ENCODE measurements at places on chromosomes 3 and 15.
A peak's percentile ranks its signal among the peaks of the same experiment; 100 is the strongest.

- H3K4me3 ChIP-seq: no peak overlapping the region
- no peaks in the 10 kb centered on the region for H3K27me3 ChIP-seq
- no peaks in the 10 kb centered on the region for H3K36me3 ChIP-seq
- peaks cover 3% of the 10 kb centered on the region for H3K4me1 ChIP-seq
Observed at GRCh38 chr3:124686028-124686670, 44.1 kb upstream of the UMPS start.

GRCh38 chr3:61914276-61914675 is 352.9 kb downstream of the PTPRG start:
- no peaks in the 10 kb centered on the region for H3K36me3 ChIP-seq
- no peaks in the 10 kb centered on the region for H3K27me3 ChIP-seq
- no peak for DNase-seq
- H3K4me3 ChIP-seq: no peak overlapping the region

DNA sequence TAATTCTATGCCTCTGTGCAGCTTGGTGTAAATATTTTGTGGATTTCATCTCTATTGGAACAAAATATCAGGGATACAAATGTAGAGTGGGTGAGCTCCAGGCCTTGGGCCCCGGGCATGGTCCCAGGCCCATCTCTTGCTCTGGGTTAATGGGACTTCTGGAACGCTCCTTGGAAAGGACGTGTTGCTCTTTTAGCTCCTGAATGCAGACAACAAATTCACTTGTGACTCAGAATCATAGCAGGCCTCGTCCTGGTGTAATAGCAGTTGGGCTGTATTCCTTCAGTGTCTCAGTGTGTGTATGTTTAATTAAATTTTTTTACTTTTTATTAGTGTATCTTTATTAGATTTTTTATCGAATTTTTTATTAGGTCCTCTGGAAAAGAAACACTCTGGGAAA is 266.7 kb upstream of the C2CD4B start:
- no peak overlapping the region for H3K27ac ChIP-seq
- H3K4me1 ChIP-seq: no peaks in the 10 kb centered on the region
- H3K36me3 ChIP-seq: no peaks in the 10 kb centered on the region
- no peak overlapping the region for H3K4me3 ChIP-seq
- no peak for DNase-seq

DNA sequence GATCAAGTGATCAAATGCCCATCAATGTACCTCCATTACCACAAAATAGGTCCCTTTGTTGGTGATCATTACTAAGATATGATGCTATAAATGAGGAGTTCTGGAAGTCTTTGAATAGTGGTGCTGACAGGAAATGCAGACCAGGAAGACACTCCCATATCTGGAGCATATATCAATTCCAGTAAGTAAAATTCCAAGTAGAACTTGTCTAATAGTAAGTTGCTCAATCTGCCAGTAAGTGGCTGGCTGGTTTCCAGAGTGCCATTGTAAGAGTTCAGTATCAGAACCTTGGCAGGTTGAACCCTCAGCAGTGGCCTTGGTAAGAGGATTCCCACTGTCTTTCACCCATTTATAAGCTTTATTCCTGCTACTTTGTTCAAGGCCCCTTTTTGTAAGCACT is 379.9 kb upstream of the RBMS3 start:
- no peak for DNase-seq
- H3K4me1 ChIP-seq: no peaks in the 10 kb centered on the region
- no peak overlapping the region for H3K27ac ChIP-seq

DNA sequence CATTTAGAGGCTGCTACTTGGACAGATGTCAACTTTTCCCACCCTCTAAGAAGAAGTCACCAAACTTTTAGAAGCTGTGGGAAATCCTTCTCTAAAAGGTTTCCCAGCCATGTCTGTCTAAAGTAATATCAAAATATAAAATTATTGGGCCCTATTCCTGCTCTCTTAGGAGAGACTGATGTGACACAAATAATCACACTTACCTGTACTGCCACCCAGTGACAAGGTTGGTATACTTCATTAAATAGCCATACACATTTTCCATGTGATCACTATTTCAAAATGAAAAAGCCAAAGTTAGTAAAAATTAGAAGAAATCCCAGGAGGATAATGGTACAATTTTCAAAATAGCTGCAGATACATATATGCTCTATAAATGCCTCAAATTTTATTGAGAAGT is 12.6 kb downstream of the OSBPL11 start:
- no peak overlapping the region for H3K4me3 ChIP-seq
- peaks cover 7% of the 10 kb centered on the region for H3K36me3 ChIP-seq
- no peak overlapping the region for H3K27ac ChIP-seq
- no peak for DNase-seq

GRCh38 chr3:125358923-125359322 is 16.2 kb downstream of the ZNF148 start:
- no peaks in the 10 kb centered on the region for H3K36me3 ChIP-seq
- H3K4me3 ChIP-seq: no peak overlapping the region
- no peaks in the 10 kb centered on the region for H3K27me3 ChIP-seq

DNA sequence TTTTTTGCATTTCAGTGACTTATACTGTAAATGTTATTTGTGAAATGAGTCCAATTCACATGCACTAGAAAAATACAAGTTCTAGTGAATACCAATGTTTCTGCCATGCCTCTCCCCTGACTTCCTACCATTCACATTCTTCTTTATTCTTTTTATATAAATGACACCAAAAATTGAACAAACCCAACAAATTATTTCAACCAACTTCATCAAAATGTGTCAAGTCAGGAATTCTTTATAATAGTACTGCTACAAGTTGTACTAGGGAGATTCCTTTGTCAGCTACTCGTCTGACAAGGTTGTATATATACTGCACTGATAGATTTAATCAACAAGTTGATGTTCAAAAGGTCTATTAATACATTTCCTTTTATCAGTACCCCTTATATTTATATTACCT is 3.0 kb downstream of the TBL1XR1 start:
- H3K27ac ChIP-seq: peak overlapping the region; percentile 95
- H3K27me3 ChIP-seq: no peaks in the 10 kb centered on the region
- H3K4me1 ChIP-seq: peaks cover 44% of the 10 kb centered on the region
- peak overlapping the region; percentile 85 for H3K4me3 ChIP-seq
- no peaks in the 10 kb centered on the region for H3K36me3 ChIP-seq
- no peak for DNase-seq

DNA sequence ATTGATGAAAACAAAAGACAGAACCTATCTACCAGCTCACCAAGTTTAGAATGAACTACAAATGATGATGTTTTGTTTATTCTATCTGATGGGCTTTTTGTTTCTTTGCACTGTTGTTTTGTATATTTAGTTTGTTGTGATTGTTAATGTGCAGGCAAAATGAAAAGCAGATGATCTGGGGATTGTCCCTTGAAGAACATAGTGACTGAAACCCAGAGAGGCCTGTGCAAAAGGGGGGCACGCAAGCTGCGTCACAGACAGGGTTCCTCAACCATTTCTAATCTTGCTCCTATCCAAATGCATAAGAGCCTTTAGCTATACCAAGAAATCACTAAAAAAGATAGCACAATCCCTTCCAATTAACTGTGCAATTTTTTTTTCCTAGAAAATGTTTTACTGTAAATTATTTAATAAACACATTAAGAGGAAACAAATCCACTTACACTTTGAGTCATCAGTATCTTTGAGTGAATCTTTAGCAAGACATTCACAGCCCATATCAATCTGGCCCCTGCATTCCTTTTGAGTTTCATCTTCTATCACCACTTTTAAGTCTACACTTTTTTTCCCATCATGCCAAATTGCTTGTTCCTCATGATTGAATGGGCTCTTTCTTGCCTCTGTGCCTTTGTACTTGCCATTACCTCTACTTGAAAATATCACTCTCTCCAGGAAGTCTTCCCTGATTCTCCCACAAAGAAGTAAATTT is 220.3 kb downstream of the ATP8B4 start:
- no peaks in the 10 kb centered on the region for H3K27me3 ChIP-seq
- no peak for DNase-seq
- peaks cover 95% of the 10 kb centered on the region for H3K36me3 ChIP-seq
- no peaks in the 10 kb centered on the region for H3K4me1 ChIP-seq
- H3K27ac ChIP-seq: no peak overlapping the region
